DMS 273 treated with DMSO at 0.1 percent for 48 hours (cell line): ENCODE measurements at places on chromosomes 13 and 19.

- no peak for DNase-seq
Observed at GRCh38 chr19:7701654-7702457, at the start of gene FCER2. Gene FCER2 (minus strand): TSS chr19:7702131. CDS start chr19:7699760, 2,371 bp downstream.

- DNase-seq = no peak
Observed at GRCh38 chr19:5718579-5719273, 1.2 kb downstream of the LONP1 start.

DNA sequence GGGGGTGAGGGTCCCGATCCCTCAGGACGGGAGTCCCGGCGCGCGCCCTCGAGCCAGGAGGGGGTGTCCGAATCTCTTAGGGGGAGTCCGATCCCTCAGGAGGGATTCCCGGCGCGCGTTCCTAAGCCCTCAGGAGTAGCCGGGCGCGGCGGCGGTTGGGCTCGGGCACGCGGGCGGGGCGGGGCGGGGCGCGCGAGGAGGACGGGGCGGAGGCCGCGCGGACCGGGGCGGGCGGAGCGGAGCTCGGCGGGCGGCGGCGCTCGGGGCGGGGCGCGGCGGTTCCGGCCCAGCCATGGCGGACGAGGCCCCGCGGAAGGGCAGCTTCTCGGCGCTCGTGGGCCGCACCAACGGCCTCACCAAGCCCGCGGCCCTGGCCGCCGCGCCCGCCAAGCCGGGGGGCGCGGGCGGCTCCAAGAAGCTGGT is at the start of gene CUL4A:
Gene CUL4A (plus strand): TSS at position 278 of the 423 bp plus-strand sequence. CDS start 15 bp downstream, at position 293.
- DNase-seq = no peak

- no peak for DNase-seq
Observed at GRCh38 chr19:29399804-29400203, 126.0 kb upstream of the VSTM2B start.

- DNase-seq = no peak
Observed at GRCh38 chr19:49340865-49341718, 5.9 kb downstream of the CD37 start.

DNA sequence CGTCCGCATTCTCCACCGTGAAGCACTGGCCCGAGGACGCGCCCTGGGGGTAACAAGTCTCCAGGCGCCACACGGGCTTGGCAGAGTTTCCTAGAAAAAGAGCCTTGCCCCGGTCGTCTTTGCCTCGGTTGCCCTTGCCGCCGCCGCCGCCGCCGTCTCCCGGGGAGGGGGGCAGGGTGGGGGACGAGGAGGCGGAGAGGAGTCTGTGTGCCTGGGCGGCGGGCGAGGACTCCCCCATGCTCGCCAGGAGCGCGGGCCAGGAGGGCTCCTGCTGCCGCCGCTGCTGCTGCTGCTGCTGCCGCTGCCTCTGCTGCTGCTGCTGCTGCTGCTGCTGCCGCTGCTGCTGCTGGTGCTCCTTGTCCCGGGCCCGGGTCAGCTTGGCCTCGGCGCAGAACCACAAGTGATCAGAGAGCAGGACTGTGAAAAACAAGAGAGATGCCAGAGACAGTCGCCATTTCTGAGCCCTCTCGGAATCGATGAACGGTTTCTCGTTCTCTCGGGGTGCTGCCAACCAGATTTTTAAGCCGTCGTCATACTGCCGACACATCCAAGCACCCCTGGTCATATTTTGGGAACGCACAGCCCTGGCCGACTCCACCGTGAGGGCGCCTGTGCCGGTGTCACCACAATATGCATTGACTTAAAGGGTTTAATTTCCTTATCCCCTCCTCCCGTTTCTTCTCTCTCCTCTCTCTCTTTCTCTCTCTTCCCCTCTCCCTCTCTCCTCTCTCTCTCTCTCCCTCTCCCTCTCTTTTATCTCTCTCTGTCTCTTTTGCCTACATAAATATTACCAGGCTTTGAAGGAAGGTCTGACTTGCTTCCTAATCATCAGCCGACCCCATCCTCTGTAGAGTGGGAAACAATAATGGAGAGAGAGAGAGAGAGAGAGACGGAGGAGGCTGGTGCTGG is 349.1 kb downstream of the LIG4 start:
- DNase-seq = no peak

DNA sequence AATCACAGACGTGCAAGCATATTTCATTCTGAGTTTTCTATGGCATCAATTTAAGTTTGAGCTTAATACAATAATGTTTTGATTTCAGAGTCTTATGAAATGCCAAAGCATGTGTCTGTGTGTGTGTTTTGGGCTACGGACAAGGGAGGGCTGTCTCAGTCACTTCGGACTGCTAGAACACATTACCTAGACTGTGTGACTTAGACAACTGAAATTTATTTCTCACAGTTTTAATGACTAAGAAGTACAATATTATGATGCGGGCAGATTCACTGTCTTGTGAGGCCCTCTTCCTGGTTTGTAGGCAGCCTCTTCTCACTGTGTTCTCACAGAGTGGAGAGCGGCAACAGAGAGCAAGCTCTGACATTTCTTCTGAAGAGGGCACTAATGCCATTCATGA is 1202.0 kb downstream of the EFNB2 start:
- DNase-seq = no peak

GRCh38 chr13:42924344-42924743 is 67.7 kb downstream of the EPSTI1 start:
- DNase-seq = no peak

DNA sequence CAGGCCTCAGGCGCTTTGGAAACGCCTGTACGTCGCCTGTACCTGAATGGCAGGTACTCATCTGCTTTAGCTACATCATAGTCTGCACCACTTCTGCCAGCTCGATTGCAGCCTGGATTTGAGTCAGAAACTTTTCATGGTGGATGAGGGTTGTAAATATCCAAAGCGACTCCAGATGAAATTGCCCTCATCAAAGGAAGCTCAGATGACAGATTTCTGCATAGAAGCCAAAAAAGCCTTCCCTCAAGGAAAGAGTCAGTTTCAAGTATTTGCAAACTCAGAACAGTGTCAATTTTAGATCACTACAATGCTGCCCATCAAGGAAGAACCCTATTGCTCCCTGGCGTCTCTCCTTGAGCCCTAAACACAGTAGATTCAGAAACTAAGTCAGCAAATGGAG is 38.8 kb upstream of the IGFL4 start:
- no peak for DNase-seq

- DNase-seq = peak; percentile 42
Observed at GRCh38 chr19:47112166-47112996, 1.2 kb downstream of the ZC3H4 start.

DNA sequence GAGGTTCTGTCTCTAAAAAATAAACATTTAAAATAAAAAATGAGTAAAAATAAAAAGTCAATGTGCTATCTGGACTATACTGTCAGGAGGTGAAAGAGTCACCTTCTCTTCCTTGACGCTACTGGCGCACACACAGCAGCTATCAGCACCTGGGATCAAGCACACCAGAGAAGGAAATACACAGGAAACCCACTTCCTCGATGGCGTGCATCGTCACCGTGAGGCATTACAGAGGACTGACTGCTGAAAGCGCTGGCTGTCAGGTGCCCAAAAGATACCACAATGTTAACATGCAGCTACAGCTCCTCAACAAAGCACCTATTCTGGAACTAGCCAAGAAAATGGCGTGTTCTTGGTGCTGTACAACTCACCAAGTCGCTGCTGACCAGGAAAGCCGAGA is 6.1 kb downstream of the SLC35E1 start:
- DNase-seq = no peak

DNA sequence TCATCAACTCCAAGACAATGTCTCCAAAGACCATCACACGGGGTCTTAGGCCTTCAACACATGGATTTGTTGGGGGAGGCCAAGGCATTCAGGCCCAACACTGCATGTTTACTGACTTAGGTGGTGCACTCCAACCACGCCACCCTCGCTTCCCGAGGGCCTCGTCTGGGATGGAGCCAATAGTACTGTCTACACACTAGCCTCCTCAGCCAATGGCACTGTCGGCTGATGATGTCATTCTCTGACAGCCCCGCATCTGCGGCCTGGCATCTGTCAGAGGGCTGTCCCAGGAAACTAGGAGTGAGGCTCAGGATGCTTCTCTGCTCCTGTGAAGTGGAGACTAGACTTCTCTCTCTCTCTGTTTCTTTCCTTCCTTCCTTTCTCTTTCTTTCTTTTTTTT is 96.6 kb downstream of the TEX26 start:
- DNase-seq = no peak

DNA sequence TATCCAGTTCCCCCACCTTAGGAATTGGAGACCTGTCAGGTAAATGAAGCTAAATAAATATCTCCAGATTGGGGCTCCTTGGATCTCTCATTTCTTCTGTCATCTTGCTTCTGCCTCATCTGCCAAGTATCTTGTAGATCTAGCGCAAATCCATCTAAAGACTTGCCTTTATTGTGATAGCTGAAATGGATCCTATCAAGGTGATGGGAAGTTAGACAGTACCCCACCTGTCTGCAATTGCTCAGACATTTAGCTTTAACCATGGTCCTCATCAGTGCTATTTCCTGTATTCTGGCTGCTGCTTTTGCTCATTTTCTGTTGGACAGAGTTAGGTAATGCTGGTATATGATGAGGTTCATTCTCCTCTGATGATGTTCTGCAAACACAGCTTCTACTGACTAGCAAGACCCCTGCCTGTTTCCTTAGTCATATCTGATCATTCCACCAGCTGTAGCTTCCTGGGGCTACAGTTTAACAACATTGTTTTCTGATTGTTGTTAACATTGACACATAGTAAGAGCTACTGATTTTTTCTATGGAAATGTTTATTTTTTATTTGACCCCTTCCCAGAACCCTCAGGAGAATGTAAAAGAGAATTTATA is 340.0 kb downstream of the DCT start:
- no peak for DNase-seq

DNA sequence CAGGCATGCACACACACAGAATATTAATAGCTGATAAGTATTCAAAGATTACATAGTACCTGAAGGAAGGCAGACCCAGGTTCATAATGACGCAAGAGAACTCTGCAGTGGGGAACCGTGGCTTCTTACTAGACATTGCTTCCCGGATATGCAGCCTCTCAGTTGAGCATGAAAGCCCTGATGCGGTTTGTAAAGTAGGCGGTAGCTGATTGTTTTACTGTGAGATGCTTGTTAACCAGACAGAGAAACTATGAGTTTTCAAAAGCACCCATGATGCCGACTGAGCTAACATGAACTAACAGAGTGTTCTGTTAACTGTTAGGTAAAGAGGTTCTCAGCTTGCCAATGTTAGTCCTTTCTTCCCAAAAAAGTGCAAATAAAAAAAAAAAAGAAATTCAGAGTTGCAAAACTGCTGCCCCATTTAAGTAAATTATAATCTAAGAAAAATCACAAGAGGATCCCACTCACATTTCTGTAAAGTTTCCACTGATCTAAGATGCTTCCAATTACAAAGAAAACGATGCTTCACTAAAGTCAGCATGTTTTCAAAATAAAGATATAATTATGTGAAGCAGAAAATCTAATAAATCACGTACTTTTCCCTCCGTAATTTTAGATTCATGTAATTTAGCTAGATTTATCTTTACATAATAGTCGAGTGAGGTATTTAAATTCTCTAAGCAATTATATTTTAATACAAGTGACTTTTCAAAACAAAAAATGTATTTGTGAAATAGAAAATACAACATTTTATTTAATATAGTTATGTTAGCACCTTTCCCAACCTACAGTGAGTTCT is 2.2 kb downstream of the FLT1 start:
- no peak for DNase-seq

DNA sequence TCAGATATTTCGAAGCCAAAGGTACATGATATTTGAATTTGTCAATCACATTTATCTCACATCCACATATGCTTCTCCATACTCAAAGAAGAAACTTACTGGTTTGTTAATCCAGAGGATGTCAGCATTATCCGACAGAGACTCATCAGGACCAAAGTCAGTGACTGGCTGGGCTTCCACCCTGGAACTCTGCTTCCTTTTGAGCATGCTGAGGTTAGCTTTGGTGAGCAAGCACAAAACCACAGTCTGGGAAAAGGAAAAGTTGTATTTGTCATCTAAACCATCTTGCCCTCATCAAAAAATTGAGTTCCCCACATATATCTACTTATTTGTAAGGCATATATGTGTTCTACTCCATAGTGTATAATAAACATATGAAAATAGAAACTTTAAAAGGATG is 17.4 kb downstream of the NALCN start:
- no peak for DNase-seq

GRCh38 chr19:8489561-8490394 is 12.7 kb downstream of the PRAM1 start:
- DNase-seq = no peak

GRCh38 chr13:24135674-24136300 is 24.7 kb upstream of the SPATA13 start:
- no peak for DNase-seq

GRCh38 chr13:24557081-24557480 is 44.5 kb upstream of the PARP4 start:
- DNase-seq = no peak

- no peak for DNase-seq
Observed at GRCh38 chr13:112603641-112604225, 15.8 kb upstream of the TUBGCP3 start.

GRCh38 chr13:95787356-95788099 is 110.6 kb downstream of the DNAJC3 start:
- no peak for DNase-seq

DNA sequence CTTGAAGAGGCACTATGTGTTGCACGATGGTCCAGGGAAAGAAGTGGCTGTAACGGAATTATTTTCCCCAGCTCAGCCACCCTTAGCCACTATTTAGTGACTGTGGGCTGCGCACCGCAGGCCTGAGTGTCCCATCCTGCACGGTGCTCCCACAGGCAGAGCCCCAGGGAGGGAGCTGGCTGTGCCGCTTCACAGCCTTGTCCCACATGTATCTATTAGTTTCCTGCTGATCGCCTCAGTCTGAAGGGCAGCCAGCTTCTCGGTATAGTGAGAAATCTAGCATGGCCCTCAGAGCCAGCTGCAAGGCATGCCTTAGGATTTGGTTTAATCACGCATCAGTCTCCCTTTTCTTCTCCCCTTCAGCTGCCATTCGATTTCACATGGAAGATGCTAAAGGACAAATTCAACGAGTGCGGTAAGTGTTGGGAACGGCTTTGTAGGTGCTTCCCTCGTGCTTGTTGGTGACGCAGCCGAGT is 15.7 kb downstream of the PRAM1 start:
- no peak for DNase-seq

GRCh38 chr13:54980651-54981050 is 1952.0 kb downstream of the OLFM4 start:
- DNase-seq = no peak

GRCh38 chr13:70090036-70090723 is 17.4 kb upstream of the ATXN8OS start:
- DNase-seq = no peak

DNA sequence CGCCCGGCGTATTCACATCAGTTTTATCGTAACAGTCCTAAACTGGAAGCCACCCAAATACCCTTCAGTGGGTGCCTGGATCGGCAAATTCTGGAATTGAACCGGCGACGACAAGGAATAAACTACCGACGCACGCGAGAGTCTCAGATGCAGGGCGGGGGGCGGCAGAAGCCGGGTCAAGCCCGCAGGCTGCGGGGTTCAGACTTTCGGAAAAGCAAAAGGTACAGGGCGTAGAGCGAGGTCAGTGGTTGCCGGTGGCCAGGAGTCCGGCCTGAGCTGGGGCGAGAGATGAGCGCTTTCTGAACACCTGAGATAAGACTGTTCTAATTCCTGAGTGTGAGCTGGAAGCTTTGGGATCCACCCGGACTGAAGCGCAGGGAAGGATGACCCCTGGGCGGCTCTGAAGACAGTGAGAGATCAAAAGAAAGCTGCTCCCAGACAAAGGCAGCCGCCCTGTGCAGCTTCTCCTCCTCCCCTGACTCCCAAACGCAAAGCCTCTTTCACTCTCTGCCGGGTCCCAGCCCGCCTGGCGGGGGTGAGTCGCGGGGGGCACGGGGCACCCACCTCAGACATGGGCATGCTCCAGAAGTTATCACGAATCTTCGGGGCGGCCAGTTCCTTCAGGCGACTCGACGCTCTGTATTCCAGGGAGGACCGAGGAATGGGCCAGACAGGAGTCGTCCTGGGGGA is 26.2 kb upstream of the MIER2 start:
- DNase-seq = no peak
